ENCODE measurements at places on chromosomes 5 and 9.

- no peak for DNase-seq
Observed at GRCh38 chr5:44794371-44794770, 14.4 kb upstream of the MRPS30 start.

- DNase-seq, result no peak
Observed at GRCh38 chr9:116005205-116005604, 148.4 kb upstream of the PAPPA start.

DNA sequence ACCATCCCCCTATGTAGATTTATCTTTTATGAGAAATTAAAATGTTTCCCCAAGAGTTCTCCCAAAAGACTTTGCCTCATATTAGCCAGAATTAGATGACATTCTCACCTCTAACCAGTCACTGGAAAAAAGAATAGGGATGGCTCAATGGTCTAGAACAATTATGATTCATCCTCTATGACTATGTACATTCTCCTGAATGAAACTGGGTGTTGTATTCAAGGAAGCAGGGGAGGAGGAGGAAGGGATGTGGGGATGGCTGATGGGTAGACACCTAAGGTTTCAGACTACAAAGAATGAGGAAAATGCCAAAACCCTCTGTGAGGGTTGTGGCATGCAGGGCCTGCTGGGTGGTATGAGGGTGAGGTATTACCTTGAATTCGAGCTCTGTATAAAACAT is 49.5 kb upstream of the BRINP1 start:
- DNase-seq, result no peak

DNA sequence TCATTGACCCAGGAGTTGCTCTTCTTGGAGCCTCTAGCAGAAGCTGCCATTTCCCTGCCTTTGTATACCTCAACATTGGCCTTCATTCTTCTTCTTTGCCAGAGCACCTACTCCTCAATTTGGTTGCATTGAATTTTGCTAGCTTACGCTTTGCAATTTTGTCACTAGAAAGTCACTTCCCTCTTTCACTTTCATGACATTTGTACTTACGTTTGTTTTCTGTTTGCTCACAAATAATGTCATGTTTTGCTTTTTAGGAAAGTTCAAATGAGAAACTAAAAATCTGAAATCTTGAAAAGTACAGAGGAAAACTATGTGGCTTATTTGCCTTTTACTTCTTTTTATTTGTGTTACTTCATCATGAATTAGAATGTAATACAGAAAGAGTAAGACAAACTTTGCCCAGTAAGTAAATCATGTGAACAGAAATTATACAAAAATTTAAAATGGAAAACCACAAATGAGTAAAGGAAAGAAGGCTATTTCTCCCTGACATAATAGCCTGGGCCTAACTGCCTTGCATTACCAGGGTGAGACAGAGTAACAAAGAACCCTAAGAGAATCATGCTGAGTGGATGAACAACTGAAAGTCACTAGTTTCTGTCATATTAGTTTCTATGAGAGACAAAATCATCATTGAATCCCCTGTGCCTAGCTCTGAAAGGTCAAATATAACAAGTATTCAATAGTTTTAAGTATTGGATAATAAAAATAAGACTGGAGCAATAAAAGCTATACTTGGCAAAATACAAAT is 7.4 kb upstream of the IFNA1 start:
- DNase-seq, result no peak

DNA sequence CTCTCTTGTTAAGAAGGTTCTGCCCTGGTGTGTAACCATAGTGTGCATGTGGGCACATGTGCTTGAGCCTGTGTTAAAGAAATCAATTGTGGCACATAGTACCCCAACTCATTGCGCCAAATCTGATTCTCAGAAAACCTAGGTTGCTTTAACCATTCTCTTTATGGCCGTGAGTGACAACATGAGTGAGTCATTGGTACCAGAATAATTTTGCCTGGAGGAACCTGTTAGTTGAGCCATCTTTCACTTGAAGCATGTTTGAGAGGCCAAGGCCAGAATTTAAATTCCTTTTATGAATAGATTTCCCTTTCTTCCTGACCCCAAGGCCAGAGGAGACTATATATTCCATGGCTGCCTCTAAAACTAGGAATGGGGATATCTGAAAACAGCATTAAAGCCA is 35.2 kb upstream of the SLC36A2 start:
- DNase-seq, result no peak

DNA sequence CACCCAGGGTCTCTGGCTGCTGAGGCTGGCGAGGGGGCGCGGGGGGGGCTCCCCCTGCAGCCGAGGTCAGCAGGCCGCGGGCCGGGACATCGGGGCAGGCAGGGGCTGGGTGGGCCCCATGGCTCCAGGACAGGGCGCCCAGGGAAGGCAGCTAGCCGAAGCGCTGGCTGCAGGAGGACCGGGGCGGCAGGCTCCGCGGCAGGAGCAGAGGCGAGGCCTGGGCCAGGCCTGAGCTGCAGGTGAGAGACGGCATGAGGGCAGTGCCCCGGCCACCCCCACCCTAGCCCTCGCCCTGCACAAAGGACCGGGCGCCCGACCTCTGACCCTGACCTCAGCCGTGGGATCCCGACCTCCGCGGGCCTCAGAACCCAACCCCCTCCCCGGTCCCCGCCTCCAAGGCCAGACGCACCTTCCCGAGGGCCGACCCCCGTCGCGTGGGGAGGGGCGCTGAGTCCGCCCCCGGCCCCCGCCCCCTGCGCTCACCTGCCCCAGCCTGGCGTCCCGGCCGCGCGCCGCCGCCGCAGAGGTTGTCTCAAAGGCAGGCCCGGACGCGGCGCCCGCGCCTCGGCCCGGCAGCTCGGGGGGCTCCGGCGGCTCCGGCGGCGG is 431 bp downstream of the RNF208 start:
- no peak for DNase-seq

GRCh38 chr5:177399997-177400868 is at the start of gene PFN3:
PFN3 (minus strand) TSS chr5:177400661; CDS start chr5:177400576, 85 bp downstream.
- no peak for DNase-seq

DNA sequence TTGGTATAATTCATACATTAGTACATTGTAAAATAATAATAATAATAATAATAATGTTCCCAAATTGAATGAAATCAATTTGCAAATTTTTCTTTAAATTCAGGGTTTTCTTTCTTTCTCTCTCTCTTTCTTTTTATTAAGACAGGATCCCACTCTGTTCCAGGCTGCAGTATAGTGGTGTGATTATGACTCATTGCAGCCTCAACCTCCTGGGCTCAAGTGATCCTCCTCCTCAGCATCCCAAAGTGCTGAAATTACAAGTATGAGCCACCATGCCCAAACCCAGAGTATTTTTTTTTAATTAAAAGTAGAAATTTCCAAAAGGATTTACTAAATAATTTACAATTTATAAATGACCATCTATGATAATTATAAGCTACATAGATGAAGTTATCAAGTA is 117.7 kb downstream of the HOMER1 start:
- DNase-seq, result no peak

DNA sequence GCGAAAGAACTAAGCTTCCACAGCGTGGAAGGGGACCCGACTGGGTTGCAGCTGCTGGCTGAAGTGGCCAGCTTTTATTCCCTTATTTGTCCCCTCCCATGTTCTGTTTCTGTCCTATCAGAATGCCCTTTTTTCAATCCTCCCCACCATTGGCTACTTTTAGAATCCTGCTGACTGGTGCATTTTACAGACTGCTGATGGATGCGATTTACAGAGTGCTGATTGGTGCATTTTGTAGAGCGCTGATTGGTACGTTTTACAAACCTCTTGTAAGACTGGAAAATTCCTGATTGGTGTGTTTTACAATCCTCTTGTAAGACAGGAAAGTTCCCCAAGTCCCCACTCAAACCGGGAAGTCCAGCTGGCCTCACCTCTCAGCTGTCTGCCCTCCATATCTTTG is 50.7 kb downstream of the KLF9 start:
- DNase-seq, result no peak

DNA sequence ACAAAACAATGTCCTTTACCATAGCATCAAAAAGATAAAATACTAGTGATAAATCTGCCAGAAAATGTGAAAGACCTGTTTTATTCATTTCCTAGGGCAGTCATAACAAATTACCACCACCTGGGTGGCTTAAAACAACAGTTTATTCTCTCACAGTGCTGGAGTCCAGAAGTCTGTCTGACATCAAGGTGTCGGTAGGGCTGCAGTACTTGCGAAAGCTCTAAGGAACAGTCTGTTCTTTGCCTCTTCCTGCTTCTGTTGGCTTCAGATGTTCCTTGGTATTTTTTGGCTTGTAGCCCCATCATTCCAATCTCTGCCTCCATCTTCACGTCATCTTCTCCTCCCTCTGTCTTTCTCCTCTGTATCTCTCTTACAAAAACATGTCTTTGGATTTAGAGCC is 51.0 kb downstream of the PTPDC1 start:
- DNase-seq, result no peak

GRCh38 chr9:33476503-33476902 is 2.8 kb upstream of the NOL6 start:
- DNase-seq, result no peak

GRCh38 chr5:2430606-2431005 is 320.9 kb downstream of the IRX2 start:
- peak; percentile 89 for DNase-seq
